ENCODE measurements at places on chromosomes 13 and 19.

GRCh38 chr19:41276231-41276630 lies 12.1 kb downstream of the HNRNPUL1 start:
- no peak for DNase-seq

- DNase-seq, result no peak
Measured at GRCh38 chr13:78611040-78611439, 7.7 kb upstream of the POU4F1 start.

DNA sequence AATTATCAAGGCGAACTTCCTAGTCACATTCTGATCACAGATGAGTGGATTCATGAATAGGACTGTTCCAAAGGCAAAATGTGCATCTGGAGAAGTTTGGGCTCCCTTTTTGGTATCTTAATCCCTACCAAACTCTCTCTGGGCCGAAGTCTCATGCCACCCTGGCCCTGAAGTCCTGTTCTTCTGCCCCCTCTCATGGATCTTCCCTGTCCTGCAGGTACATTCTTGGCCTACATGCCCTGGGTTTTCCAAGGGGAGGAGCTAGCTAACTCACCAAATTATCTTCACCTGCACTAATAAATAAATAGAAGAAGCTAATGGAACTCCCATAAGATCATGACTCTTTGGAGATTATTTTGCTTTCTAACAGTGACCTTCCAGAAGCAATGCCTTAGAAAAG lies 50.3 kb downstream of the SERTM1 start:
- DNase-seq, result no peak

GRCh38 chr13:48411841-48412531 lies 927 bp downstream of the LPAR6 start:
- peak; percentile 33 for DNase-seq

DNA sequence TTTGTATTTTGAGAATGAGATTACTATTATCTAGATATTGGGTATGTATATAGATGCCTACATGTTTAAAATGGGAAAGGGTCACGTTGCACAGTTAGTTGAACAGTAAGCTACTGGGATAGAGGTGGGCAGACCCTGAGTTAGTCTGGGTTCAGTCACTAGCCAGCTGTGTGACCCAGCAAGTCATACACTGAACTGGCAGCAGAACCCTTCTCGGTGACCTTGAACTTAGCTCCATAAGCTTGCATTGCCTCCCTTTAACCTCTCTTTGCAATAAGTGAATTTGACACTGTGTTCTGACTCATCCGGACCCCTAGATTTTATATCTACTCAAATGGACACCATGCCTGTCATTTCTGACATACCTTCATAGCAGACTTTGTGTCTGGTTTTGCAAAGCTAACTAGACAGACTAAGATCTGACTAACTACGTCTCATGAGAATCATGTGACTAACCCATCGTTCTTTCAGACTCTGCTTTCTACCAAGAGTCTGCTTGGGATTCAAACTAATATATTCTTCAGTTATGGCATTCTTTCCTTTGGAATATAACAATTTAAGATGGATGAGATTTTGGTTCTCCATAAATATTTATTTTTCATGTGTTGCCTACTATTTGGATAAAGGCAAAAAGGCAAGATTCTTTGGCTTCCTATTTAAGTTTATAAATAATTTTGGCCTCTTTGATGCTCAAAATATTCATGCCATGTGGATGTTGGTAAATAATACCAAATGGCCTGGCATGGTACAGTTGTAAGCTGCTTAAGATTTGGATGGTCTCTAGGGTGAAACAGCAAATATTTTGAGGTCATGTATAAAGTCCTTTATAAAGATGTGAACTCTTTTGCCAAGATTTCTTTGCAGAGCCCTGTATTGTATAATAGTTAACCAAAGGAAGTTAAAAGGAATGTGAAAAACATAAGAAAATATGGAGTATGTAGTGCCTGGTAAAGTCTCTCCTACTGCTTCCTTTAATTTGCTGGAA lies 159.3 kb downstream of the ITGBL1 start:
- DNase-seq, result no peak

DNA sequence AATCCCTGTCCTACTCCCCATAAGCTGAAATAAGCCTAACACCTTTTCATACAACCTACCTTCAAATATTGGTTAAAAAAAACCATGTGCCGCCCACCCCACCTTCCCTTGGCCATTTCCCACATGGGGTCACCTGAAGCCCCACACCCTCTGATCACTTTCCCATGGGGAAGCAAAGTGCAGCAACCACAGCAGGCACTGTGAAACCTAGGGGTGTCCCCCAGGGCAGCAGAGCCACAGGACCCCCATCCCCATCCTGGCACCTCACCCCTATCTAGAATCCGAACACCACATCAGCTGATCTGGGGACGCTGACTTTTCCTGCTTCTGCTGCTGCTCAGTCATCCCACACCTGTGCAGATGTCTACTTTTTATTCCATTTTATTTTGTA lies 19.9 kb downstream of the CEACAM21 start:
- no peak for DNase-seq

GRCh38 chr13:51050021-51050830 lies 60.8 kb downstream of the C13orf42 start:
- DNase-seq, result no peak
